ENCODE measurements at places on chromosomes 5 and 9. TPM values are rescaled to one million over a fixed set of nuclear protein-coding genes. Genes with fewer than 3 reads are reported as not detected.

- peaks cover 10% of the 10 kb centered on the region for H3K36me3 ChIP-seq
- H3K4me1 ChIP-seq = no peaks in the 10 kb centered on the region
- no peak overlapping the region for H3K27ac ChIP-seq
- no peak for DNase-seq
- no peaks in the 10 kb centered on the region for H3K27me3 ChIP-seq
Observed at GRCh38 chr5:68047035-68047434, 168.5 kb upstream of the PIK3R1 start.

GRCh38 chr9:86352440-86353077 is 1.7 kb downstream of the TUT7 start:
- peaks cover 10% of the 10 kb centered on the region for H3K27me3 ChIP-seq
- DNase-seq = no peak
- H3K4me1 ChIP-seq = peaks cover 30% of the 10 kb centered on the region

DNA sequence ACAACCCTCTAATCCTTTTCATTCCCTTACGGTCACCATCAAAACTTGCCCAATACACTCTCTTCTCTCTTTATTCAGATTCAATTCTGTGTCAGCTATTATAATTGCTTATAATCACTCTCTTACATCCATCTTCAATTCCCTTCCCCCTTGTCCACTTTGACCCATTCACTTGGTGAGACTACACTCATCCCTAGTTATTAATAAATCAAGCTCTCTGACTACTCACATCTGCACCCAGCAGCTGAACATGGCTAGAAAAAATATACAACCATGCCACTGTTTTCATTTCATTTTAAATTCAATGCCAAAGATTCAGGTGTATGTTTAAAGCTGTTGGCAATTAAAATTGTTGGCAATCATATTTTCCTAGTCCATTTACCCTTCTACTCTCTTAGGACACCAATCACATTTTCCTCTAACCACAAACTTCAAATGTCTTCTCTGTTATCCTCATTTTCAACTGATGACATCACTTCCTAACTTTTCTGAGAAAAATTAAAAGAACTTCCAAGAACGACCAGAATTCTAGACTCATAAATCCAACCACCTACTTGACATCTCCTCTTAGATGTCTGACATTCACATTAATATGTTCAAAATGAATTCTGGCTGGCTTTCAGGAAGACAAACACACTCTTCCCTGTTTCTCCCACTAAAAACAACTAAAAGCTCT is 5.5 kb downstream of the C5orf15 start:
- DNase-seq = no peak
- peaks cover 30% of the 10 kb centered on the region for H3K4me1 ChIP-seq
- peaks cover 4% of the 10 kb centered on the region for H3K36me3 ChIP-seq
- H3K27ac ChIP-seq = no peak overlapping the region

- H3K4me1 ChIP-seq = no peaks in the 10 kb centered on the region
- H3K27ac ChIP-seq = peak overlapping the region; percentile 15
- H3K27me3 ChIP-seq = no peaks in the 10 kb centered on the region
- no peak overlapping the region for H3K4me3 ChIP-seq
- H3K36me3 ChIP-seq = peaks cover 36% of the 10 kb centered on the region
- no peak for DNase-seq
Observed at GRCh38 chr9:131153595-131153994, 28.2 kb downstream of the NUP214 start.

GRCh38 chr9:79263628-79264027 is 308.1 kb upstream of the TLE4 start:
- DNase-seq = no peak
- no peak overlapping the region for H3K27ac ChIP-seq
- H3K27me3 ChIP-seq = no peaks in the 10 kb centered on the region
- H3K4me1 ChIP-seq = peaks cover 12% of the 10 kb centered on the region
- no peak overlapping the region for H3K4me3 ChIP-seq

GRCh38 chr5:170105642-170106611 is at the start of gene FOXI1:
Gene FOXI1, plus strand, starts transcription at chr5:170105897. Its CDS starts 61 bp downstream, at chr5:170105958.
- no peak for DNase-seq
- H3K27me3 ChIP-seq = no peaks in the 10 kb centered on the region
- H3K27ac ChIP-seq = peak within 1 kb of the TSS; percentile 78
- H3K36me3 ChIP-seq = no peaks in the 10 kb centered on the region
- H3K4me3 ChIP-seq = no peak within 1 kb of the TSS
- peaks cover 3% of the 10 kb centered on the region for H3K4me1 ChIP-seq

DNA sequence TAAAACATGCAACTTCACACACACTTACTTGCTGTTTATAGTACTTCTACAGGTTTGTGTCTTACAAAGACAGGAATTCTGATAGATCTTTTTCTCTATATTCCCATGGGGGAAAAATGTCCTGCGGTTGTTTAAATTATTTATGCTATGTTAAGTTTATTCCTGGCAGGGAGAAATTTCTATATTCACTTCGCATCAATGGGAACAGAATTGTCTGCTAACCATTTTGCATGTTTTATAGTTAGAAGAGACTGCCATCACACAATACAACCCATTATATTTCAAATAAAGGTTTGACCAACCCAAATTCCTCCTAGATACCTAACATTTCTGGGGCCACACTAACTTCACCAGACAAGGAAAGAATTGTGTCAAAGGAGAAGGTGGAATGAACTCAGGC is 110.0 kb upstream of the PRR16 start:
- peaks cover 3% of the 10 kb centered on the region for H3K36me3 ChIP-seq
- no peak overlapping the region for H3K4me3 ChIP-seq
- no peak overlapping the region for H3K27ac ChIP-seq
- no peaks in the 10 kb centered on the region for H3K27me3 ChIP-seq
- peaks cover 5% of the 10 kb centered on the region for H3K4me1 ChIP-seq

DNA sequence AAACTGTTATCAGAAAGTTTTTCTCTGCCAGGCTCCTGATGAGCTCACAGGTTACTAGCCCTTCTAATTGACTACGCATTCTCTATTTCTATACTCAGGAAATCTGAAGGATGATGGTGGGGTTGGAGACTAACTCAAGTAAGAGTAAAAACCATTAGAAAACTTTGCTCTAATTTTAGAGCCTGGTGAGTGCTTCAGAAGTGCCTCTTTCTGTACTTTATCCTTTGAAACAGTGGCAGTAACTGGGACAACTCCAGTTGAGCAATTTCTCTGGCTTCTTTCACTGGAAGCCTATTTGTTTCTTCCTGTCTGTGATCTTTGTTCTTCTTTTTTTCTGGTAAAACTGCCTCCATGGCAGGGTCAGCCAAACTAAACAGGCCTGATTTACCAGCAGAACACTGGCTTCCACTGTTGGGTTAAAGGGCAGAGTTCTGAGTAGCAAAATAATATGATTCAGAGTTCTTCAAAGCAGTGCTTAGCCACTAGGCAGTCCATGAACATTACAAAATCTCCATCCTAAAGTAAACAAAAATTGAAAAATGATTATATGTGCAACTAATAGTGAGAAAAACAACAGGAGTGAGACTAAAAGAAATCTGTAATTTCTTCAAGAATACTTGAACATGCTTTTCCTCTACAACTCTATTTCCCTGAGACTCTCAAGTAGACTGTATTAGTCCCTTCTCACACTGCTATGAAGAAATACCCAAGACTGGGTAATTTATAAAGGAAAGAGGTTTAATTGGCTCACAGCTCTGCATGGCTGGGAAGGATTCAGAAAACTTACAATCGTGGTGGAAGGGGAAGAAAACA is 79.8 kb downstream of the MROH2B start:
- no peak overlapping the region for H3K4me3 ChIP-seq
- H3K36me3 ChIP-seq = no peaks in the 10 kb centered on the region
- H3K4me1 ChIP-seq = peaks cover 19% of the 10 kb centered on the region
- no peak for DNase-seq

VLDLR gene
- 20.3 TPM for total RNA-seq
